ENCODE measurements at places on chromosomes 12 and 14.

GRCh38 chr14:105745433-105746123 is 219.2 kb downstream of the TMEM121 start:
- no peak for DNase-seq

GRCh38 chr12:79302162-79302814 is 388.5 kb downstream of the PAWR start:
- DNase-seq = no peak

GRCh38 chr14:99803803-99804202 is 10.6 kb downstream of the EML1 start:
- no peak for DNase-seq

DNA sequence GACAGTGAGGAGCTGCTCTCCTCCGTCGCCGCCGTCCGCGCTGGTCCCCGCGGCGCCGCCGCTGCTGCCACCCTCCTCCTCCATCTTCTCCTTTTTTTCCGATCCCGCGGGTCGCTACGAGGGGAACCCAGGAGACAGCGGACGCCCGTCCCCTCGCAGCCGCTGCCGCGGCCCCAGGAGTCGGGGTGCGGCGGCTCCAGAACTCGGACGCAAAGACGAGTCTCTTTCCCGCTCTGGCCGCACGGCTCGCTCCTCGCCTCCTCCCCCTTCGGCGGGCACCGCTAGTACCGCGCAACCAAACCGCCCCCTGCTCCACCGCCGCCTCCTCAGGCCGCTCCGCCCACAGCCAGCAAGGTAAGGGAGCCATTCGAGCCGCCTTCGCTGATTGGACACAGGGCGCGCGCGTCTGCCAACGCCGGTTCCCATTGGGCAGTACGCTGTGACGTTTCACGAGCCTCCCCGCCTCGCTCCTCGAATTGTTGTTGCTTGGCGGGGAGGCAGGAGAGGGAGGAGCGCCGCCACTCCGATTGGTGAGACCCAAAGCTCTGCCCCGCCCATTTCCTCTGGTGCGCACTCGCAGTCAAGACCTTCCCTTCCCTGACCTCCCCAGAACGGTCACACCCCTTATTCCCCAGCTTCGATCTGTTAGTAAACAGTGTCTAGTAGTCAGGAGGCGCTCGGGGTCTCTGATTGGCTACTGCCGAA is at the start of gene RPS6KA5:
RPS6KA5 (minus strand) TSS at position 291 of the 705 bp plus-strand sequence; CDS start at position 84, 207 bp downstream.
- DNase-seq = peak; percentile 99

- no peak for DNase-seq
These were observed 96.2 kb upstream of the BMP4 start for GRCh38 chr14:54052696-54053385.

- DNase-seq = no peak
These were observed 161.9 kb upstream of the DYRK2 start for GRCh38 chr12:67486671-67487070.

GRCh38 chr12:29739279-29739991 is 44.3 kb downstream of the TMTC1 start:
- no peak for DNase-seq

DNA sequence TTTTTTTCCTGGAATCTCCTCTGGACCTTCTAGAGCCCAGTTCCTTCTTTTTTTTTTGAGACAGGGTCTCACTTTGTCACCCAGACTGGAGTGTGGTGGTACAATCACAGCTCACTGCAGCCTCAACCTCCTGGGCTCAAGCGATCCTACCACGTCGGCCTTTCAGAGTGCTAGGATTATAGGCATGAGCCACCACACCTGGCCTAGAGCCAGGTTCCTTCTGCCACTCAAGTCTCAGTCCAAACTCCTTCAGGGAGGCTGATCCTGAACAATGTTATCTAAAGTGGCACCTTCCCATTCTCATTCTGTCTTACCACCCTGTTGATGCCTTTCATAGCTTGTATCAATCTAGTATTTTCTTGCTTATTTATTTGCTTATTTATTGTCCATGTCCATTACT is 22.3 kb upstream of the ELK3 start:
- DNase-seq = no peak

DNA sequence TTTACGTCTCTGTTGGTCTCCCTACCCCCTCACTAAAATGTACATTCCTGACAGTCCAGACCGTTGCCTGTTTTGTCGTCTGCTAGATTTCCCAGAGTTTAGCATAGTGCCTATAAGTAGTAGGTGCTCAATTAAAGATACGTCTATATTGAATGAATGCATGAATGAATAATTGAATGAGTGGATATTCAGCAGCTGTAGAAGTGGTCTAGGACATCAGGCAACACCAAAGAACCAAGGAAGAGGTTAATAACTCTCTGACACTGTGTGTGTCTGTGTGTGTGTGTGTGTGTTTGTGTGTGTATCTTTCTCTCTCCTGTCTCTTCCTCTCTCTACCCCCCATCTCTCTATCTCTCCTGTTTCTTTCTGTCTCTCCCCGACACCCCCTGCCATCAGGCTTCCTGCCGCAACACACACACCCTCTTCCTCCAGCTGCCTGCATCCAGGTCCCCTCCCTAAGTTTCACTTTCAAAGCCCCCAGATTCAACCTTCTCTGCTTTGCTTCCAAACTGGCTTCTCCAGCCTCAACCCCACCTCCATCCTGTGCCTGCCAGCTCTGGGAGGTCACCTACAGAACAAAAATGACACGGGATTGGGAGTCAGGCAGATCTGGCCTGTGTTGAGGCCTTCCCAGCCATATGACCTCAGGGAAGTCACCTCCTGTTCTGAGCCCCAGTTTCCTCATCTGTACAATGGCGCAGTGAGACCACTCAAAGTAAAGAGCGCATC is 119.9 kb upstream of the NCOR2 start:
- no peak for DNase-seq

DNA sequence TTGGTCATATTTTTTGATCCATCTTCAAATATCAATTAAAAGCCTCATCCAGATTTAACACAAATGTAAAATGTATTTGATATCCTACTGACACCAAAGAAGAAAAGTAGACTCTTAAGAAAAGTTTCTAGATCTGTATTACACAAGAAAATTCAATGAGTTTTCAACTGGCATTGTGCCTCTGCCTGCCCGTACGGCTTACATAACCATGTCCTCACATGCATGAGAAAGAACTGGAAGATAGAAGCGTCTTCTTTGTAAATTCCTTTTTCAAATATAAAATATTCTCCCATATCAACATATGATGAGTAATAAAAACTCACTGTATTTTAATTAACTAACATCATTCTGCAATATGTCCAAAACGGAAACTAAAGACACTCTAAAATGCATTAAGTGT is 7.2 kb downstream of the ANKS1B start:
- DNase-seq = no peak

GRCh38 chr12:71190822-71191221 is 33.0 kb upstream of the TSPAN8 start:
- DNase-seq = no peak

DNA sequence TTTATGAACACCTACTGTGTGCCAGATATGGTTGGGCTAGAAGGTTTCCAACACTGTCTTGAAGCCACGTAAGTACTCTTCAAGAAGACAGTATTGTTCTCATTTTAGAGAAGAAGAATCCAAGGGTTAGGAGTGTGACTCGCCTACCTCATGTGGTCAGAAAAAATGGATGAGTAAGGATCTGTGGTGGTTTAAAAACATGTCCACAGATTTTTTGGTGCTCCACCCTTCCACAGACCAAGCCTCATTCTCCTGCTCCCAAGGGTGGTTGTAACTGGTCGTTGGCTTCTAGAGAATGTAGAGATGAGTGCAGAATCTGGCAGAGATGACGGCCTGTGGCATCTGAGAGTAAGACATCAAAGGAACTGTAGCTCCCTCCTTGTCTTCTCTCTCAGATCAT is 30.3 kb upstream of the TTC7B start:
- DNase-seq = no peak

- no peak for DNase-seq
These were observed 6.3 kb upstream of the NINJ2 start for GRCh38 chr12:669576-669945.

All from stimulated activated CD4-positive, alpha-beta T cell treated with anti-CD3 and anti-CD28 coated beads, Interleukin-12 subunit alpha, Interleukin-12 subunit beta, amount 100 ng/mL, for 24 hours (primary cell).